M059J (cell line): ENCODE measurements at places on chromosomes 16 and 17.
A peak's percentile ranks its signal among the peaks of the same experiment; 100 is the strongest.

- DNase-seq = peak; percentile 50
These were observed 52.3 kb downstream of the AMFR start for GRCh38 chr16:56373003-56373402.

DNA sequence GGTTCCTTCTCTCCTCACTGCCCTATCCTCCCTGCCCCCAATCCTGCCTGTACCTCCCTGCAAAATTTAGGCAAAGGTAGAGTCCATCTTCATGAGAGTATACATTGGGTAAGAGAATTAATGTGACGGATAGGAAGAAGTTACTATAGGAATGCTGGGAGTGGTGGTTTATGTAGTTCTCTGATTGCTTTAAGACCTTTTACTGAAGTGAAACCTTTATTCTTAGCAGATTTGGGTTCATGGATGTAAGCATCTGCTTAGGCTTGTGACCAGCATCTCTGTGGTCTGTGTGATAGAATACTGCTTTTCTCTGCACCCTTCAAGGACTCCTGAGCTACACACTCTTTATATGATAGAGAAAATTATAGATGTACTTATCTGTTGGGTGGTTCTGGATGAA is 127.3 kb downstream of the PRKCA start:
- DNase-seq = no peak

GRCh38 chr17:80279895-80280294 is 19.2 kb downstream of the RNF213 start:
- no peak for DNase-seq

GRCh38 chr16:53123747-53124146 is 69.0 kb downstream of the CHD9 start:
- DNase-seq = peak; percentile 28

DNA sequence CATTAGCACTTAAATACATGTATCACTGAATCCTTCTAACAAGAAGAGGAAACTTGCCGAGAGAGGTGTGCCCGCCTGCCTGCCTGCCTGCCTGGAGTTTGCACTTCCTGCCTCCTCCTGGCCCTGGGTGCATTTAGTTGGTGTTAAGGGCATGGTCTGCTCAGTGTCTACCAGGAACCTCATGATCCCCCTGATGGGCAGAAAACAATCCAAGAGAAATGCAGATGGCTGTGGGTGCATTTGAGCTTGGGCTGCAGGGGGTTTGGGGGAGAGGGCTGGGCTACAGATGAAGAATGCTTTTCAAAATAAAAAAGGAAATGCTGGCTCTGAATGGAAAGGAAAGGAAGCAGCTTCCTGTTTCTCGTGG is 10.1 kb downstream of the KSR1 start:
- no peak for DNase-seq

- DNase-seq = no peak
These were observed 503.9 kb downstream of the CDH11 start for GRCh38 chr16:64617836-64618476.

GRCh38 chr17:78461799-78462053 is 83.3 kb downstream of the PGS1 start:
- no peak for DNase-seq

DNA sequence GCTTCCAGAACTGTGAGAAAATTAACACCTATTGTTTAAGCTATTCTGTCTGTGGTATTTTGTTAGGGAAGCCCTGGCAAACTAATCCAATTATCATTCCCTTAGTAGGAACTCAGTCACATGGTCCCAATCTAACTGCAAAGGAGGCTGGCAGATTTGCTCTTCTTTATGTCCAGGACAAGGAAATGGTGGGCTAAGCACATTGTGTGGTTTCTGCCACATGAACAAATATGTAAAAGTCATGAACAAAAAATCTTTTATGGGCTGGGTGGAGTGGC is 278.6 kb upstream of the RPL38 start:
- DNase-seq = no peak

- DNase-seq = no peak
These were observed 210.2 kb downstream of the PARN start for GRCh38 chr16:14419817-14420216.

- DNase-seq = no peak
These were observed 147.9 kb downstream of the CYLD start for GRCh38 chr16:50889746-50890145.

DNA sequence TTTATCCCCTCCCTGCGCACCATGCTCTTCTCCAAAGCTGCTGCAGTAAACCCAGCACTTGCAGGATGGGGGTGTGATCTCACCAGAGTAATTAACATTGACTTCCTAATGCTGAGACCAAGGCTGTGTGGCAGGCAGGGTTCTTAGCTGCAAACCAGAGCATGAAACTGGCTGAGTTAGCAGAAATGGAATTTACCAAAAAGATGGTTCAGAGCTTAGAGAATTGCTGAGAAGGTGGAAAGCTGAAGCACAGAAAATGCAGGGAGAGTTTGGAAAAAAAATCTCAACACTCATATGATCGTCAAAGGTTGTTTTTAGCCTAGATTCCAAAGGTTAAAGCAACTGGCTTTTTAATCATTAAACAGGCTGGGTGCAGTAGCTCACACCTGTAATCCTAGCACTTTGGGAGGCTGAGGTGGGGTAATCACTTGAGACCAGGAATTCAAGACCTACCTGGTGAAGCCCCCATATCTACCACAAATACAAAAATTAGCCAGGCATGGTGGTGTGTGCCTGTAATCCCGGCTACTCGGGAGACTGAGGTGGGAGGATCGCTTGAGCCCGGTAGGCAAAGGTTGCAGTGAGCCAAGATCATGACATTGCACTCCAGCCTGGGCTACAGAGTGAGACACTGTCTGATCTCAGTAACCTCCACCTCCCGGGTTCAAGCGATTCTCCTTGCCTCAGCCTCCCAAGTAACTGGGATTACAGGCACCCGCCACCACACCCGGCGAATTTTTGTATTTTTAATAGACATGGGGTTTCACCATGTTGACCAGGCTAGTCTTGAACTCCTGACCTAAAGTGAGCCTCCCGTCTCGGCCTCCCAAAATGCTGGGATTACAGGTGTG is 6.0 kb upstream of the TXNDC11 start:
- no peak for DNase-seq

DNA sequence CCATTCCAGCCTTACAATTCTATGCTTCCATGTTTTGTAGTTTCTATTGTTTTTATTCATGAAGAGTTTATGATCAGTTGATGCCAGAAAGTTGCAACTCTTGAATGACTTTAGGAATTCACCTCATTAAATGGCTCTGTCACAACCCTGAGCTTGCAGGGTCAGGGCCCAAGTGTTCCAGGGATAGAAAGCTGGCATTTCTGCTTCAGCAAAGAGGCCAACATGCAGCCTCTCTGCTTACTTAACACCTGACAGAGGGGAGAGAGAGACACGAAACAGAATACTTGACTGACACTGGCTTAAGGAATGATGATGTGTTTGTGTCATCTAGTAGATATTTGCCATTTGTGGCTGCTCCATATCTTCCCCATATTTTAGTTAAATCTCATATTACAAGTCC is 328.1 kb downstream of the CA10 start:
- DNase-seq = no peak

DNA sequence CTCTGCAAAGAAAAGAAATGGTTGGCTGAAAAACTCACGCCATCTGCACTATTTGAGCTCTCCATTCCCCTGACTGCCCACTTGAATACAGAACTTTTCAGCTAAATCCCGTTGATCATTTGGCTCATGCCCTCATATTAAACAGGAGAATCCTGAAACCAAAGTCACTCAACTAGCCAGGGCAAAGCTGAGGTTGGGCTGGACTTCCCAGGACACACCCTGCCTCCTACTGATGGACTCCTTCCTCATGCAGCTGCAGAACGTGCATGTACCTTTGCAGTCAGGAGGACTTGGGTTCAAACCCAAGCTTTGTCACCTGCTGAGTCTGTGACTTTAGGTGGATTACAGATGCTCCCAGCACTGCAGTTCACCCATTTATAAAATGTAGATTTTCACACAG is 7.7 kb downstream of the ASIC2 start:
- no peak for DNase-seq

GRCh38 chr17:40944531-40944930 is 7.1 kb upstream of the KRT23 start:
- DNase-seq = no peak

GRCh38 chr17:79745641-79746105 is 14.9 kb downstream of the ENPP7 start:
- DNase-seq = no peak

GRCh38 chr16:57060323-57061083 is 31.9 kb upstream of the CPNE2 start:
- DNase-seq = no peak

- DNase-seq = no peak
These were observed 473.4 kb downstream of the SOX9 start for GRCh38 chr17:72594248-72594647.

GRCh38 chr17:81028506-81028858 is 6.5 kb upstream of the BAIAP2 start:
- no peak for DNase-seq

GRCh38 chr16:11143372-11144035 is 112.5 kb downstream of the SOCS1 start:
- DNase-seq = no peak

- peak; percentile 63 for DNase-seq
These were observed 5.9 kb upstream of the SPG7 start for GRCh38 chr16:89502081-89502843.

DNA sequence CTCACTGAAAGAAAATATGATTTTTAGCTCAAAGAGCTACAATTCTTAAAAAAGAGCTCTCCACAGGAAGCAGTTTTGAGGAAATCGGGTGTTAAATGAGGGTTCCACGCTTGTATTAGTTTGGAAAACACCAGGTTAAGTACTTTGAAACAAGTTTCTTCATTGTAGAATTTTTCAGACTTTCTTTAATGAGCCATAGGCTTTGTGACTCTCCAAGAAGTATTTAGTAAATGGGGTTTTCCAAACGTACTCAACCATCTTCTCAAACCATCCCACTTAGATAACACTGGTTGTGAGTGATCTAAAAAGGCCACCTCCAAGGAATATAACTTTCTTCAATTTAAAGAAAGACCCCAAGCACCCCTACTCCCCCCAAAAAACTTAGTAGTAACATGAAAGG is 2.7 kb downstream of the ULK2 start:
- DNase-seq = no peak

DNA sequence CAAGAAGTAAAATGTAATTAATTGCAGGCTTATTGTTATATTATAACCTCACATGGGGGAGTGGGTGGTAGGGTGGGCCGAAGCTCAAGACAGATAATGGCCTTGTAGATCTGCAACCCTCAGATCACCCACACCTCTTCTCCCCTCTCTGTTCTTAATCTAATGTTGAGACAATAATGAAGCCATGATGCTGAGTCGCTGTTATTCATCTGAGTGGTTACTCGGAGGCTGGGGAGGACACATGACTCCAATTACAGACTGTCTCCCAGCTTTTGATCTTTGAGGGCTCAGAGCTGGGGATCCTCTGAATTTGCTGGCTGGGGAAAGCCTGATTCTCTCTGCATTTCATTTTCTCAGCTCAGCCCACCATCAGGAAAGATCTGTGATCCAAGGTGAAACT is 275.3 kb downstream of the SHISA9 start:
- no peak for DNase-seq

DNA sequence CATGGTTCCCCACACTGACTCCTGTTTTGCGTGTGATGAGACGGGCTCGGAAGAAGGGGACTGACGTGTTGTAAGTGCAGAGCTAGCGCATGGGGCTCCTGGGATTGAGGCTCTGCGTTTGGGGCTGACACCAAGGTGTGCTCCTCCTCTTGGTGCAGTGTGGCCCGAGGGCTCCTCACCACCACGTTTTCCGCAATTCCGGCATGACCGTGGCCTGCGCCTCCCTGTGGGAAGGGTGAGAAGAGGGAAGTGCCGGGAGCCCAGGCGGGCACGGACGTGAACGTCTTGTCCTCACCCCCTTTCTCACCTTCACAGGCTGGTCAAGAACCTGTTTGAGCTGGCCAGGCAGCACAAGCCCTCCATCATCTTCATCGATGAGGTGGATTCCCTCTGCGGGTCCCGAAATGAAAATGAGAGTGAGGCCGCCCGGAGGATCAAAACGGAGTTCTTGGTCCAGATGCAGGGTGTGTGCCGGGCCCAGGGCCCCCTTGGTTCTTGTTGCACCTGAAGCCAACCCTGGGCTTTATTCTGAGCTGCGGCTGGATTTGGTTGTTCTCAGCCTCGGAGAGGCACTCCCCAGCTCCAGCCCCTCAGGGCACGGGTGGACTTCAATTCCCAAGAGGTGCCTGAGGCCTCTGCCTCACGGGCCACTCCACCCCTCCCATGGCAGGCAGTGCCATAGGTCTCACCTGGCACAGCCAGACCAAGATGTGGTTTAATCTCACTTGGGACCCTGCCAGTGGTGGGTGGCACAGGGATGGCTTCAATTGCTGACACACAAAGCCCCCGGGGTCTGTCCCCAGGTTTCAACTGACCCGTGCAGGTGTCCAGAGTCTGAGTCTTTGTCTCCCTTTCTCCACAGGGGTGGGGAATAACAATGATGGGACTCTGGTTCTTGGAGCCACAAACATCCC is 8.9 kb downstream of the VPS4A start:
- DNase-seq = no peak

DNA sequence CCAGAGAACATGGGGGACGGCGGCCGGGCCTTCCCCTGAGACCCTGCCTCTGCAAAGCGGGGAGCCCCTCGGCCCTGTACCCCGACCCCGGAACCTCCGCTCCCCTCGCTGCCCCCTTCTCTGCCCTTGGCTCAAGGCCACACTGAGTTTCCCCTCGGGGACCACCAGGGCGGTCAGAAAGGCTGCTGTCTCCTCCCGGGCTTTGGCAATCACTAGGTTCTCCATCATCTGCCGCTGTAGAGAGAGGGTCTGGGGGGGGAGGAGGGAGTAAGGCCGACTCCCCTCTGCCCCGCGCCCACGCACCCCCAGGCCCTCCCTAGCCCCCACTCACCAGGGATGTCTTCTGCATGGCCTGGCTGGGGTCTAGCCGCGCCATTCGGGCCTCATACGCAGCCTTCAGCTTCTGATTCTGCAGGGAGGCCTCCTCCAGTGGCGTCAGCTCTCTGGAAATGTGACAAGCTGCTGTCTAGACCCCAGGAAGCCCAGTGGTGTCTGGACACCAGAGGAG is 8.4 kb downstream of the VPS9D1 start:
- no peak for DNase-seq

GRCh38 chr16:50752471-50753235 is 10.8 kb downstream of the CYLD start:
- DNase-seq = no peak

DNA sequence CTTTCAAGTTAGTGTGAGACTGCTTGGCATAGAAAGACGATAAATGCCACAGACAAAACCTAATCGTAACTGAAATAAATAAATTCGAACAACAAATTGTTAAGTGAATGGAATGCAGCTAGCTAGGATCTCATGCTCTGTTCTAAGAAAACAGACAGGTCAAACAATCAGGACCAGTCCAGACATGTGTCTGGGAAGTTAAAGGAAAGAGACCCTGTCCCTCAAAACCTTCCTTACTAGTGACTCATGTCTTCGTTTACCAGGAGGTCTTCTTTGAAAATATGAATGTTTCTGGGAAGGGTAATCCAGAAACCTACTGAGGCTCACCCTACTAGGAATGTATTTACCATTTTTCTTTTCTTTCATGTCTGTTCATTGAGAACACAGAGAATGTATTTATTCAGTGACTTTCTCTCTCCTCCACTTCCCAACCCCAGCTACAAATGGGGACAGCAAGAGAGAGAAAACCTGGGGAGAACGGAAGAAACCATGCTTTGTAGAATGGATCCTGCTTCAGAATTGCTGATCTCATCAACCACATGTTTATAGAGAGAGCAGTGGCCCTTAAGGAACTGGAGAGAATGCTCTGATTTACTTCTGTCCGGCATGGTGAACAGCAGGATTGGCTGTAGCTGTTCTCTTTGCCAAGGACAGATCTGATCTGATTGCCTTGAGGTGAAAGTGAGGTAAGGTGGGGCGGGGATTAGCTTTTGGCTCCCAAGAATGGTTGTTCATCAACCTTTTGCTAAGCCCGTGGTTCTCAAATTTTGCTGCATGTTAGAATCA is 39.4 kb upstream of the DHX8 start:
- DNase-seq = peak; percentile 90

- DNase-seq = no peak
These were observed 22.5 kb downstream of the CLUAP1 start for GRCh38 chr16:3523281-3523680.
